ENCODE measurements at places on chromosomes 7 and 10. TPM values are rescaled to one million over a fixed set of nuclear protein-coding genes. Genes with fewer than 3 reads are reported as not detected.

TACC2 gene
- not detected for total RNA-seq

SPDYE1 gene
- total RNA-seq = not detected

- DNase-seq = no peak
These were observed 2.0 kb downstream of the MYO1G start for GRCh38 chr7:44976746-44977196.

DNA sequence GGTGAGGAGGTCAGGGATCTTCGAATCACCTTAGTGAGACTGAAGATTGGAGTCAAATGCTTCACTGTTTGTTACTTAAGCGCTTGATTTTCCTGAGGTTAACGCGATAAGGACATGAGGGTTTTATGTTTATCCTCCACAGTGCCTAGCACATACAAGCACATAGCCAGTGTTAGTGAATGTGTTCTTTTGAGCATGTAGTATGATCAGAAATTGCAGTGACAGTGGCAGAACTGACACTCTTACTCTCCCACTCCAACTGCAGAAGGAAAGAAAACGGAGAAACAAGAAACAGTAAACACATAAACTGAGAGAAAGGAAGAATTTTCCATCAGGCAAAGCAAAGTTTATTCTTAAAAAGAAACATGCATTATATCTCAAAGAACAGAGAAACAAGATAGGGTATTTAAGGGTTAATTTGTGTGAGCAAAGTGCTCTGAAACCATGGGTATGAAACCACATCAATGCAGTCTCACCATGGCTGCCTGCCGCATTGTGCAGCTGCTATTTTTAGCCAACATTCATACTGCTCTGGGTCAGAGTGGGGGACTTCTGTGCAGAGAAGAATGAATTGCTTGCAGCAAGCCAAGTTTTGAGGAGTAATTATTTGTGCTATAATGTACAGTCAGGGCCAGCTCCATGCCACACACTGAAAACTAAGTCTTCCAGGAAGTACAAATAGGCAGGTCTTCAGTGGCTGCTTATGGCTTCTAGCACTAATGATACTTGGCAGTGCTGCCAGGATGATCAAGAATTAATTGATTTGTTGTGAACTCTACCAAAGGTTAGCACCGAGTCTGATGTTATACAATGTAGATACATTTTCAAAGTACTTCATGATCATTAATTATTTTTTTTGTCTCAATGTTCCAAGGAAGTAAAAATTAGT lies 152.0 kb downstream of the MACC1 start:
- peak; percentile 4 for DNase-seq

- no peak for DNase-seq
These were observed 203.0 kb downstream of the CCSER2 start for GRCh38 chr10:84531396-84531795.

DNA sequence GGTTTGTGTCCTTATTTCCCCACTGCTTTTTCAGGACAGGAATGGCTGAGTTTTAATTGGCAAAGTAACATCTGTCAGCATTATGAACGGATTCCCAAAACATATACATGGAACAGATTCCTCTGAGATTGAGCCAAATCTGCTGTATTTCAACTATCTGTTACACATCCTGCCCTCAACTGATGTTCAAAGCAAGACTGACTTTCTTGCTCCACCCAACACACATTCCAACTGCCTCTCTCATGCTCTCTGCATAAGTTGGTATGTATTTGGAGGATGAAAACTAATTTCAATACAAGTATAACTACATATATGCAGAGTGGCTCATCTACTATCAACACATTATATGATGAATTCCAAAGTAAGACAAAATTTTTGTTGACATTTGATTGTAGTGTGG lies 342.2 kb downstream of the GATA3 start:
- no peak for DNase-seq

Data from CD4-positive, CD25-positive, alpha-beta regulatory T cell (primary cell).